Hematopoietic multipotent progenitor cell treated with erythropoietin and hydrocortisone succinate and interleukin-3 and kit ligand, for 17 days (in vitro differentiated cells): ENCODE measurements at places on chromosomes 4 and X.

GRCh38 chrX:44152852-44153251 is 179.7 kb upstream of the NDP start:
- no peak for DNase-seq

- no peak for DNase-seq
Observed at GRCh38 chrX:152895724-152896420, 2.0 kb upstream of the ZNF185 start.

DNA sequence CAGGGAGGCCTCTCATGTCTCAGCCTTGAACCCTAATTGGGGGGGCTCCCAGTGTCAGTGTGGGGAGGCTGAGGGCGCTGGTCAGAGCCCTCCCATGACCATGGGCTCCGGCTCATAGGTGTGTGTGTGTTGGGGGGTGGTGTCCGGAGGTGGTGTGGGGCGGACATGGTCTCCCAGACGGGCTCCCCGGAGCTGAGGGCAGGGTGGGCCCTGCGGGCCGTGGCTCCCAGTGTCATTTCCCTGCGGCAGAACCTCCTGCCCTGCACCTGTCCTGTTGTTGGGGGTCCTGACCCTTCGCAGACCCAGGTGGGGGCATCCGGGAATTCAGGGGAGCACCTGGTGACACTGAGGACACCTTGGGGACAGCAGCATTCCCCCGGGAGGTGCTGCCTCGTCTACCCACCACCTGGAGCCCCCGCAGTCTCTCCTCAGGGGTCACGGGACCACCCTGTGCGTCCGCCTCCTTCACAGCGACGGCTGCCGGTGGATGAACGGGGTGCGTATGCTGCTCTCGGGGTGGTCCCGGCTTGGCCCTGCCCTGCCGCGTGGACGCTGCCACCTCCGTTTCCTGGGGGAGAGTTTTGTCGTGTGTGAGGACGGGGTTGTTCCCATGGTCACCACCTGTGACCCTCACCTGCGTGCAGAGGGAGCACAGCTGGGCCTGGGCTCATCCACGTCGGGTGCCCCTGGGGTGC is 14.5 kb upstream of the GTPBP6 start:
- DNase-seq = no peak

GRCh38 chrX:10901290-10901633 is 209.9 kb upstream of the HCCS start:
- no peak for DNase-seq

- DNase-seq = no peak
Observed at GRCh38 chr4:128868758-128869157, 59.3 kb downstream of the JADE1 start.

DNA sequence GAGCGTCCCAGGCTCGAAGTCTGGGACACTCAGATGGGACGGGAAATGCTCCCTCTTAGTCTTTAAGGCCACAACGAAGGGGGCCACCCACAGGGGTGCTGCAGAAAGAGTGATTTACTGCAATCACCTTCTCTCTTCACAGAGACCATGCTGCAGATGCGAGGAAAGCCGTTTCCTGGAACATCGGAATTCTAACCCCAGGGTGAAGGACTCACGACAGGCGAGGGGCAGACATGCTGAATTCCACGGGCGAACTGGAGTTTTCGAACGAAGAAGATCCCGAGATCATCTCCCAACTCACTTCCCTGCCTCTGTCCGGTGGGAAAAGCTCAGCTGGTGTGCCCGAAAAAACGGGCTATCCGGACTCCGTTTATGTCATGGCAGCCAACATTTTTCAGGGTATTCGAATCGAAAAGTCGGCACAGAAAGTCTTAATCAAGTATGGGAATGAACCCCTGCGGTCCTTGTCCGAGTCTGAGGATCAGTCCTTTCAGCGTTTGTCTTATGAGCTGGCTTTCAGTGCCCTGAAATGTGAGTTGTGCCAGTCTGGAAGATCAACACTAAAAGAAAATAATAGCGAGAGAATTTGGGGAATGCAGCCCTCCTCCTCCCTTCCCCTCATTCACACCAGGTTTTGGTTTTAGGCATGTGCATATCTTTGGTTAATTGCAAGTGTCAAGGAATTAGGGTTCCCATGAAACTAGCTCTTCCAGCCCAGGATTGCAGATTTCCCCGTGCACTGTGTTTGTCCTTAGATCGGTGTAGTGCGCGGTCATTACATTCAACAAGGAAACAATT is 905 bp downstream of the NSUN7 start:
- no peak for DNase-seq

GRCh38 chr4:793093-793861 is 32.7 kb downstream of the CPLX1 start:
- no peak for DNase-seq

DNA sequence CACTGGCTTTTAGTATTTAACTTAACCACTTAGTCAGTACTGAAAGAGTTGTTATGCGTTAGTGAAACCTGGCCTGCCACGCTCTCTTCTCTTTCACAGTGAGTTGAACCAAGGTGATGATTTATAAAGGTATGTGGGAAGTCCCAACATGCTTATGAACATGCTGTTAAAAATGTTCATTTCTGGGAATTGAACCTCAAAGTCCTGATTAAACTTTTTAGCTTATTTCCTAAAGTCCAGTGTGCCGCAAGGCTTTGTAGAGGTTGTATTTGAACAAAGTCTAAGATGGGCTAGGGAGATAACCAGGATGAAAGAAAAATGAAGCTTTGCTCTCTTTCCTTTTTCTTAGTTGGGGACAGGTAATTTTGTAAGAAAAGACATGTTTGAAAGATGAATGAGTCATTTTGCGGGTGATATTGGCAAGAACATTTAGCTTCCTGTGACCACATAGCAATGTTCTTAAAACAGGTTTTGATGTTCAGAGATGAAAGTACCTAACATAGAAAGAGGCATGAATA is 270.3 kb downstream of the DTHD1 start:
- no peak for DNase-seq

GRCh38 chr4:173543266-173543665 is 13.2 kb upstream of the HAND2 start:
- DNase-seq = no peak

DNA sequence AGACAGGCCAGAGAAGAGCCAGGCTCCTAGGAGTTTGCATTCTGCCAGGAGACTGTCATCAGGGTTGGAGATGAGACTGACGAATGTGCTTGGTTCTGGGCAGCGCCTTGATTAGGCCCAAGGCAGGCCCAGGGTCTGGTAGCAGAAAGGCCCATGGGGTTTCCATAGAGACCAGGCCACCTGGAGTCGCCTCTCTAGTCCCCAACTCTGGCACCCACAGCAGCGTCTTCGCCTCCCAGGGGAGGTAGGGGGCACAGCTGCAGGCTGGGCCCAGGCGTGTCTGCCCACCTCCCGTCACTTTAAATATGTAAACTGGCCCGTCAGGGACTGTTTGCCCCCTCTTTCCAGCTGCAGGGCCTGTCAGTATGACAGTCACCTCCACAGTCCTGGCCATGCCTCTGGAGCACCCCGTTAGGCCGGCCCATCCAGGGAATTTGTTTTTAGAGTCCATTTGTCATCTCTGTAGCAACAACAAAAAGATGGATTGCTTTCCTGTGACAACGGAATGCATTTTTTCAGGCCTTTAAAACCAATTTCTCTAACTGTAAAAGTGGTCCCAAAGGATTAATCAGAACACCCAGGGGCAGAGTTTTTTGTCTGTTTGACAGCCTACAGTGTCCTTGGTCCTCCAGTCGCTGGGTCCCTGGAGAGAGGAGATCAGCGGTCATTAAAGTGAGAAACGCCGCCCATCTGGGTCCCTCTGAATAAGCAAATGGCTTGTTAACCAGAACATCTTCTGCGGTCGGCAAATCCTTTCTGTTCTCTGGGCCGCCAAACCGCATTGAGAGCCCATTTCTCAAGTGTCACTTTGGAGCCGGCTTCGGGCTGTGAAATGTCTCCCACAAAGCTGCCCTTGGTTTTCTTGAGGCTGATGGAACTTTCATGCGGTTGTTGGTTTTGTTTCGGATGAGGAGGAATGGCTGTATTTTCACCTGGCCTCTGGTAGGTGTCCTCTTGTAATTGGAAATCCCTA is 153.0 kb upstream of the PSAPL1 start:
- DNase-seq = no peak

DNA sequence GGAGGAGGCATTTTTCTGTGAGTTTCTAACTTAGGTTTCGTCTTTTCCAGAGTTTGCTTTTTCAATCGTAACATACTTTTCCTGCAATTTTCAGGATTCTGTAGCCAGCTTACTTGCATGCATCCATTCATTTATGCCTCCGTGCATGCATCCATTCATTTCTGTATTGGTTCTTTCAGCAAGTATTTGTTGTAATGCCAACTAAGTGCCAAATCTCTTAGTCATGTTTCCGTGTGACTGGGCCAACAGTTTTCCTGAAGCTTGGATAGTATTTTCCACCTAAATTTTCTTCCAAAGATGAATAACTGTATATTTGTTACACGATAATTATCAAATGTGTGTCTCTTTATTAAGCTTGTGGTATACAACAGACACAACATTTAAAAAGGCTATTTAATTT is 41.5 kb downstream of the CBLL2 start:
- no peak for DNase-seq

GRCh38 chrX:11188664-11189063 is 77.5 kb downstream of the HCCS start:
- no peak for DNase-seq

- DNase-seq = no peak
Observed at GRCh38 chr4:179182741-179183140, 1740.5 kb upstream of the AGA start.

- no peak for DNase-seq
Observed at GRCh38 chr4:81471298-81471587, 464 bp downstream of the RASGEF1B start.

- DNase-seq = no peak
Observed at GRCh38 chr4:48360285-48361011, 19.1 kb downstream of the SLAIN2 start.
